ENCODE measurements at places on chromosomes 1 and 21.

- DNase-seq: no peak
Observed at GRCh38 chr21:17397703-17398102, 115.1 kb upstream of the CXADR start.

GRCh38 chr21:40227096-40227495 lies 359.9 kb downstream of the PCP4 start:
- DNase-seq: no peak

DNA sequence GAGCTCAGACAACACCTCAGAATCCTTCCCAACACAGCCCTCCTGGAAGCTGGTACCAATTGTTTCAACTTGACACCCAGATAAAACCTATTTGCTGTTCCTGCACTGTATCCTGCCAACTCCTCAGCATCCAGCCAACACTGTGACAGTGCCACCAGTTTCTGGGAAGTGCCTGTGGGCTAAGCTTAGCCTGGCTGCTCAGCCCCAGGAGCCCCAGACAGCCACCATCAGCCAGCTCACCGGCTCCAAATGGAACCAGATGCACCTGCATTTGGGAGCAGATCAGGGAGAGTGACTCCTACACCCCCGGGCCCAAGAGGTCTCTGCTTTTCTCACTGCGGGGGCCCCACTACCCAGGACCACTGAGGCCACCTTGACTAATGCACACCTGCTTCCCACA lies 24.9 kb downstream of the KCNN3 start:
- DNase-seq: no peak

DNA sequence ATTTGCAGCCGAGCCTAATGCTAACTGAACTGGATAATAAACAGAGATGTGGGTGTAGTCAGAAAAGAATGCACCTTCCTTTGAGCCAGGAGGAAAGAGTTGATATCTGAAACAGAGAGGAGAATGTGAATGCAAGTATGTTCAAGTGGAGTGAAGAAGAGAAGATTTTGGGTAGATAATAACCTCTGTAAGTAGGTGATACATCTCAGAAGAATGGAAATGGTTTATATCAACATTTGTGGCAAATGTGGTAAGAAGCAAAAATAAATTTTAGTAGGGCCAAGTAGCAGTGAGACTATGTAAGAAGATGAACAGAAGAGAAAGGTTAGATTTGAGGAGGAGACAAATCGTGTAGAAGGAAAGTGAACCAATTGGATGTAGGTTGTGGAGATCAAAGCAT lies 1.7 kb upstream of the DNTTIP2 start:
- no peak for DNase-seq

- no peak for DNase-seq
Observed at GRCh38 chr1:90149101-90149500, 154.2 kb downstream of the ZNF326 start.

GRCh38 chr21:41480086-41480690 lies 27.8 kb downstream of the TMPRSS2 start:
- DNase-seq: no peak

GRCh38 chr21:42285569-42286245 lies 29.5 kb downstream of the TFF3 start:
- DNase-seq: no peak

GRCh38 chr1:229385853-229386456 lies 43.1 kb upstream of the CCSAP start:
- DNase-seq: no peak

GRCh38 chr1:95893921-95894320 lies 659.9 kb downstream of the RWDD3 start:
- no peak for DNase-seq

DNA sequence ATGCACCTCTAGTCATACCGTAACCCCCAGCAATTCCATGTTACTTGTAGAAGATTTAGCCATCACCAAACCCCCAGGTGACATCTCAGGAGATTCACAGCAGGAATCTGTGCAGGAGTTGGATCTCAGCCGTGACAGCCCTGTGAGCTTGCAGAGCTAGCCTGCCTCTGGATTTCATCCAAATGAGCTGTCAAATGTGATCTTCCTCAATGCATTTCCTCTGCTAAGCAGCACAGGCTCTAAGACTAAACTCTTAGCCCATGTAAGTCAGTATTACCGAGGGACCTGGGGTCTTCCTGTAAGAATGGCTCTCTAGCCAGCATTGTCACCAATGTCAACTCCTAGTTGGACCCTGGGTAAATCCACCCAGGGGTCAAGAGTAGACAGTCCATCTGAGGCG lies 41.7 kb downstream of the UMODL1 start:
- no peak for DNase-seq
